ENCODE measurements at places on chromosomes 16 and 17.

DNA sequence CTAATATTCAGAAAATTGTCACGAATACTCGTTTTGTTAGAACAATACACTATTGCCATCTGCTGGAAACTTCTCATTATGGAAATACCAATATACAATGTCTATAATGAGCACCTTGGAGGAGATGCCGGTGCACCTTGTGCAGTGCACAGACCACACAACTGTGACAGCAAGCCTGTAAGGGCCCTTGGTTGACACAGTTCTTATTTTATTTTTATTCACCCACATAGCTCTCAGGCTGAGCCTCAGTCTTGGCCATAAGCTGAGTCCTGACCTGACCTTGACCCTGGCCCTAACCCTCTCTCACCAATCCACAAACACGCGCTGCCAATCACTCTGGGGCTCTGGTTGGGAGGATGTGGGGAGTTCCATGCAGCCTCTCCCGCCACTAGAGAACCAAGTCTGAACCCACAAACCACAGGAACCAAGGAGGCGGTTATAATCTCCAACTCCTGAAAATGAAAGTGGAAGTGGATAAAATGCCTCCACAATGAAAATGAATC lies 7.6 kb downstream of the AIPL1 start:
- peak; percentile 59 for DNase-seq

GRCh38 chr16:75379339-75379738 lies 54.0 kb downstream of the CFDP1 start:
- DNase-seq = no peak

DNA sequence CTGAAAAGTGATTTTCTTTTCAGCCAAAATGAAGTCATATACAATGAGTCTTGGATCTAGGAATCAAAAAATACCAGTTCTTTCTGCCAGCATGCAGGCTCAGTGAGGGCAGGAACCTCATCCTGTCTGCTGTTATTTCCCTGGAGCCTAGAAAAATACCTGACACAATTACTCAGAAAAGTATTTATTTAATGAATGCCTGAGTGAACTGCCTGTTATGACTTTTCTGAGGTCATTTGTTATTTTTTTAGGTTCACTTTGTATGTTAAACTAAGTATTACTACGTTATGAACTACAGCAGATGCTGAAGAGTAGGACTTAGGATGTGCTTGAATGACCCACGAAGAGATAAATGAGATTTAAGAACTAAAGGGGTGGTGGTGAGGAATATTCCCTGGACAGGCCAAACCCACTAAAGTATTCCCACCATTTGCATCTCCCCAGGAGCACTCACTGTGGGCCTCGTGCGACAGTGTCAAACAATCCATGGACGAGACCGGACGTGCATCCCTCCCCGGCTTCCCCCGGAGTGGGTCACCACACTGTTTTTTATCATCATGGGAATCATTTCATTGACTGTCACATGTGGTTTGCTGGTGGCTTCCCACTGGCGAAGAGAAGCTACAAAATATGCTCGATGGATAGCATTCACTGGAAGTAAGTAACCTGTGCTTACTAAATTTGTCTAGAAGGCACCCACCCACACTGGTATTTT lies 17.1 kb upstream of the VWA3A start:
- no peak for DNase-seq

DNA sequence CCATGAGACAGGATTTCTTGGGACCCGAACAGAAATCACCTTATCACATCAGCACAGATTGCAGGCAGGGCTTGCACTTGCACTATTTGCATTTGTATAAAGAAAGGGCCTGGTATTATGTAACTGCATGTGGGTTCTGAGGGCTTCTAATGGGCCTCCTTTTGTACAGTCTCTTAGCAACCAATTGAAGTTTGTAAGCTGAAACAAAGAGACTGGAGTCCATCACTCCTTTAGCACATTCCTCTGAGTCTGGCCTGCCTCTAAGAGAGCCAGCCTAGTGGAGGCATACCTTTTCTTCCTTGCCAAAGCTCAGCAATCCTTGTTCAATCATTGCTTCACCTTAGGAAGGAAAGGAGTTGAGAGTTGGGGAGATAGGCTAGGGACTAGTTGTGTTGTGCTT lies 387.1 kb downstream of the XYLT1 start:
- DNase-seq = no peak

DNA sequence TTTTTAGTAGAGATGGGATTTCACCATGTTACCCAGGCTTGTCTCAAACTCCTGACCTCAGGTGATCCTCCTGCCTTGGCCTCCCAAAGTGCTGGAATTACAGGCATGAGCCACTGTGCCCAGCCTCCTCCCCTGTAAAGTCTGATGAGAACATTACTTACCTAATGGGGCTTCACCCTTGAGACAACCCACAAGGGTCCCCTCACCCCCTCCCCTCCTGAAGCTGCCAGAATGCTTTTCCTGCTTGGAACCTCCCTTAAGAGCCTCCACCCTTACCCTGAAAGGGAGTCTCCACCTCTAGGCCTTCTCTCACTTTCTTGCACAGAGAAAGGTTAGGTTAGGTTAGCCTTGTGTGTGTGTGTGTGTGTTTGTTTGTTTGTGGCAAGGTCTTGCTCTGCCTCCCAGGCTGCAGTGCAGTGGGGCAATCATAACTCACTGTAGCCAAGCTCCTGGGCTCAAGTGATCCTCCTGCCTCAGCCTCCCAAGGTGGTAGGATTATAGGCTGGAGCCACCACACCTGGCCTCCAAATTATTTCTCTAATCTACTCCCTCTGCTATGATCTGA lies 8.9 kb downstream of the SLC5A11 start:
- DNase-seq = no peak

GRCh38 chr16:55250701-55251100 lies 73.3 kb upstream of the IRX6 start:
- DNase-seq = no peak

- DNase-seq = peak; percentile 25
Measured at GRCh38 chr17:77772461-77772897, 186.0 kb upstream of the TNRC6C start.

DNA sequence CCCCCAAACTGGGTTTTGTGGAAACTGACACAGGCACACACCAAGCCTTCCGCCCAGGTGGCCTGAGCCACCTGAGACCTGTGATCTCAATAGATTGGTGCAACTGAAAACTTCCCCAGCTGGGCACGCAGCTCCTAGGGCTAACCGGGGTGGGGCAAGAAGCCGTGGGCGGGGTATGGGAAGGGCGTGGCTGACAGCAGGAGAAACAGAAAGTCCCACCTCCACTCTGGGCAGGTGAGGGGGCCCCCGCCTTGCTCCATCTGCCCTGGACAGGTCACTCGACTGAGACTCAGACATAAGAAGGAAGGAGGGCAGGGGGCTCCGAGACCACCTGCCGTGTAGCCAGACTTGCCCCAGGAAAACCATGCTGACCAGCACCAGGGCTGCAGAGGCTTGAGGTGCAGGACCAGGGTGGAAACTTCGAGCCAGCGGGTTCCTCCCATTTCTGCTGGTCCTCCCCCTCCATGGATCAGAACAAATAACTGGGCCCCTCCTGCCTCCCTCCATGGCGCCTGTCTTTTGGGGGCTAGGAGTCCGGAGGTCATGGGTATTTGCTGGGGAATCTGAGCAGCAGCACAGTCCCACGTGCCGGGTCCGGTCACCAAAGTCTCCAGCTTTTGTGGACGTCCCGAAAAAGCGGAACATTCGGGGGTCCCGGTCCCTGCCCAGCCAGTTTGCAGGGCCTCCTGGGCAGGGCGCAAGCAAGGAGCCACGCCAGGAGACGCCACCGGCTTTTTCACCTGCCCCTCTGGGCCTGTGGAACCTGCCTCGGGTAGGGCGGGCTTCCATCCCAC lies 1.3 kb downstream of the TIMP2 start:
- DNase-seq = peak; percentile 64

DNA sequence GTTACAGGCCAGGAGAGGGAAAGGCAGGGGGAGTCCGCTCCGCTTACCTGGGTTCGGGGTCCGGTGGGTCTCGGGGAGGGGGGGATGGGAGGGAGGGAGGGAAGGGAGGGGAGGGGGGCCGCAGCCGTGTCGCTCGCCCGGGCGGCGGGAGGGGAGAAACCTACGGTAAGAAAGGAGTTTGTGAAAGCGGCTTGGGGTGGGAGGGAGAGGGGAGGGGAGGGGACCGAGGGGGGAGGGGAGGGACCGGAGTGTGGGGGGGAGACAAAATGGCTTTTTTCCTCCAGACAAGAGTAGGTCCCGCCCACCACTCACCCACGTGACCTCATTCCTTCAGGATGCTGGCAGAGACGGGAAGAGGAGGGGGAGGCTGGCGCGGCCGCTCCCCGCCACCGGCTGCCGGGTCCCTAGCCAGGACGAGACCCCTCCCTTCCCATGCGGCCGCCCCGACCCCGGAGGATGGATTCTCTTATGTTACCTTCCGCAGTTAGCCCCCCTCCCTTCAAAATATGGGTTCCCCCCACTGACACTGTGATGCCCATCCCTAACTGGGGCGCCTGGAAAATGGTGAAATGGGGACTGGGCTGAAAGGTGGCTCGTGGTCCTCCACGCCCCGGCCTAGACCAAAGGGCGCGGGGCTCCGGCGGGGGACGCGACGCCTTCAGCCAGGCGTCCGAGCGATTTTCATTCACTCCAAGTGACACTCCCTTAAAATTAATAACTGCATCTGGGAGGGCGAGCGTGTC lies at the start of gene PCGF2:
TSS of gene PCGF2 (minus strand) at position 188 of the 743 bp plus-strand sequence. CDS start 7,934 bp downstream, outside the sequence.
- peak; percentile 93 for DNase-seq

- DNase-seq = peak; percentile 43
Measured at GRCh38 chr16:86354641-86355513, 155.4 kb upstream of the FOXF1 start.
